ENCODE measurements at places on chromosomes 16 and 17.

GRCh38 chr16:54171626-54172537, 114.7 kb downstream of the IRX3 start:
- DNase-seq: no peak

- no peak for DNase-seq
Observed at GRCh38 chr16:22270525-22270924, 26.7 kb upstream of the POLR3E start.

DNA sequence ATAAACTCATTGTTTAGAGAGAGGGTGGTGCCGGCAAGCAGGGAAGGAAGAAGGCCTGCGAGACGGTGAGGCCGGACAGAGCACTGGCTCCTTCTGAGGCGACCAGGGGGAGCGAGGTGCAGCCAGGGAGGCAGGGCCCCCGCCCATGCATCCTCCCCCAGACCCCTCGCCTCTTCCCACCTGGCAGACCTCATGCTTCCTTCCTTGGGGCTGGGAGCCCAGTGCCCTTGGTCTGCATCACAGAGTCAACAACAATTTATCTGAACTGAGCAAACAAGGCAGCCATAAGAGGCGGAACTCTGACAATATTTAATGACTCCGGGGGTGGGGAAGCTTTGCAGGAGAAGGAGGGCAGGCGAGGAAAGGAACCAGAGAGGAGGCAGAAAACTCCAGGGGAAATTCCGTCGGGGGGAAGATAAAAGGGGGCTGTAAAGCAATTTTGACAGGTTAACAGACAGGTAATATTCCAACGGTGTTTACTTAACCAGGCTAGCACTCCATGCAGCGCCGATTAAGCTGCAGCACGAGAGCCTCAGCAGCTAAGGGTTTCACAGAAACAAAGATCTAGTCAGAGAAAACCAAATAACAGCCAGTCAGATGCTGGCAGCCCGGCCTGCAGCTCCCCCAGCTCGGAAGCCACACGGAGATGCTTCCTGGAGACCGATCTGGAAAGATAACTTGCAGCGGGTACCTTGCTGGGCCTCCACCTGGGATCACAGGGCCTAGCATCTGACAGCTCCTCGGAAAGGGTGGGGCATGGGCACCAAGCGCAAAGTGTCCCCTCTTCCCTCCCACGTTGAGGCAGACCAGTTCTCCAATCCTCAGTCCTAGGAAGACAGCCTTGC, 398.2 kb downstream of the SOX9 start:
- DNase-seq: no peak

GRCh38 chr16:12188061-12188934, 211.8 kb downstream of the SNX29 start:
- no peak for DNase-seq

- DNase-seq: no peak
Observed at GRCh38 chr17:46039592-46040186, 40.6 kb downstream of the STH start.

- no peak for DNase-seq
Observed at GRCh38 chr17:4301066-4301465, 37.3 kb upstream of the ANKFY1 start.

GRCh38 chr17:63500543-63501390, 22.4 kb upstream of the KCNH6 start:
- DNase-seq: no peak
